ENCODE measurements at places on chromosomes 7 and 10.

DNA sequence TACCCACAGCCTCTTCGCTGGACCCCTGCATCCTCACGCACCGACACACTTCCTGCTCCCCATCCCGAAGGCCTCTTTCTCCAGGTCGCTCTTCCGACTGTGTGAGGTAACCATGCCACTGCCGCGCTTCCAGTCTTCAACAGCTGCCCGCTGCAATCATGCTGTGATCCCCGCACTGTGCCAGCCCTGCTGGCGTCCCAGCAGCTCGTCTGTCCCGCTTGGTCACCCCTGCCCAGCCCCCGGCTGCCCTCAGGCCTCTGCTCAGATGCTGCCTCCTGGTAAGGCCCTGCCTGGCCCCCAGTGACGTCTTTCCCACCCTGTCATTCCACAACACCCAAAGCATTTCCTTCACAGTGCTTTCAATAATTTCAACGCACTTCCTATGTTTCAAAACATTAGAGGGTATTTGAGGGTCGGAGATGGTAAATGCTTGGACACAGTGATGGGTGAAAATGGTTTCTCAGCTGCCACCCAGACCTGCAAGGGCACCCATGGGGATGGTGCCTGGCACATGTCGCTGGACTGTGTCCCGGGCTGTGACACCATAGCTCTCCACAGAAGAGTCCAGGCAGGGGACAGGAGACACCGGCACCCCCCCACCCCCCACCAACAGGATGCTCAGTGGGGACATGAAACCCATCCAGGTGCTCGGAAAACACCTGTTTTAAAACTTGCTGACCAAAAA, 125.2 kb downstream of the MAD1L1 start:
- DNase-seq, result no peak

- DNase-seq, result no peak
Observed at GRCh38 chr10:11297136-11297535, 279.5 kb downstream of the CELF2 start.

DNA sequence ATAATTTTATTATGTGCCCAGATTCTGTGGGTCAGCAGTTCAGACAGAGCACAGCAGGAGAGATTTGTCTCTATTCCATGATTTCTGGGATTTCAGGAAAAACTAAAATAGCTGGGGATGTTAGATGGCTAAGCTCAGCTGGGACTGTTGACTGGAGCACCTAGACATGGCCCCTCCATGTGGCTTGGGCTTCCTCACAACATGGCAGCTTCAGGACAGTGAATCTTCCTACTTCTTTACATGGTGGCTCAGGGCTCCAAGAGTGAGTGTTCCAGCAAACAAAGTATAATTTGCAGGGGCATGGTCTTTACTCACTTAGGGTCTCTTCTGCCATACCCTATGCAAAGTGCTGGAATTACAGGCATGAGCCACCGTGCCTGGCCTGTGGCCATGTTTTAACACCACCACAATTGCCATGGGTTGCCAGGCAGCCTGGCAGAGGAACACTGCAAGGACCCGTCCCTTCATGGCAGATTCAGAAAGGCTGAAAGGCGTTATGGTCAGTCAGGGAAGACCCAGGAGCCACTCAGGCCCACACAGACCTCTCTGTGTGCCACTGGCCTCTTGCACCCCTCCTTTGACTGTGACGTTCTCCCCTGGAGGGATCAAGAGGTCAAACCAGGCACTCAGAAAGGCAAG, 50.8 kb upstream of the ZMIZ1 start:
- no peak for DNase-seq

GRCh38 chr10:126563361-126563760, 107.1 kb downstream of the C10orf90 start:
- no peak for DNase-seq

DNA sequence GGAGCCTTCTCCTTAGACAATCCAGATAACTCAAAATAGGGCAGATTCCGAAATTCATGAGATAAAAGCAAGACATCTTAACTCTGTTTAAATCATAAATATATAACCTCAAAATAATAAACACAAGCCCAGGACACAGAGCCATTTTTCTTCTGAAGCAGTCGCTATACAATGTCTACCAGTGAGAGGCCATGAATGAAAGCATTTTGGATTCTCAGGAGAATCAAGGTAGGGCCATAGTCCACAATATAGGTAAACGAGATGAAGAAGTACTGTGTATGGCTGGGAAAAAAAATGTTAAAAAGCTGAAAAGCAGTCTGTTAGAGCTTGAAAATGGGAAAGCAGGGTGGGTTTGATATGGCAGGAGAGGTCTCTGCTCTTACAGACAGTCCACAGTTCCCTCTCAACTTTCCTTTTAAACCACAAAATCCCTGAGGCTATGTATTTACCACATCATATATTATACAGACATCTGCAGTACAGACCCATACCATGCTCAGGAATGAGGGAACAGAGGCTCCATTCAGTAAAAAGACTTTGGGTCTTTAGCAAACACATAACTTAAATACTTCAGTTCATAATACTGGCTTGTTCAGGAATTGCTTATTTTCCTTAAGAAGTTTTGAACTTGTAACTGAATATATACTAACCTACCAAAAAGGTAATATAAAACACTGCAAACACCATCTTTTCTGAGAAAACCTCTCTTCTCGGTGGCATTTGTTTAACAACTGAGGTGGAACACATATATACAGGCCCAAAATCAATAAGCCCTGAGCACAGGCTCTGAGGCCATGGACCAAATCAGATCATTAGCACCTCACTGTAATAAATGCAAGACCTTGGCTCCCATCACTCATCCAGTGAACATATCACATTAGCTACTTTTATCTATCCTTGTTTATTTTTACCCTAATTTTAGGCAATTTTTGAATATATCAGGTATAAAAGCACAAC, 109.3 kb downstream of the SORBS1 start:
- DNase-seq, result no peak

DNA sequence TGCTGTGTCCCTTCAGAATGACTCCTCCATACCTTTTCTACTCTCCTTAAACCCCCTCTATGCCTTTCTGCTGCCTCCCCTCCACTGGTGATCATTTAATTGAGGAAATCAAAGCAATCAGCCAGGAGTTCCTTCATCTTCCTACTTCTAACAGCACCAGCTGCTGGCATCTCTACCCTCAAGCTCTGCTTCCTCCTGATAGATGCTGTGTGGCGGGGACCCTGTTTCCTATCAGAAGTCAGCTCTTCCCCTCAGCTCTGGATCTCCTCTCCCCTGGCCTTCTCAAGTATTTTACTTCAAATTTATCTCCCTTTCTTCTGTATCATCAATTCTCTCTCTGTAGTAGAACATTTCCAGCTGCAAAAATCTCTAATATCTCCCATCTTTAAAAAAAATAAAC, 183.7 kb downstream of the ELMO1 start:
- no peak for DNase-seq

GRCh38 chr10:68550747-68551411, 9.3 kb upstream of the TET1 start:
- DNase-seq, result peak; percentile 67

- no peak for DNase-seq
Observed at GRCh38 chr7:360454-361100, 70.6 kb downstream of the FOXL3 start.

All from left kidney (tissue), 8 donors.